ENCODE measurements at places on chromosomes 1 and 21. TPM values are rescaled to one million over a fixed set of nuclear protein-coding genes. Genes with fewer than 3 reads are reported as not detected.

Gene GBP4
- polyA plus RNA-seq: 3.5 TPM

Gene GORAB
- polyA plus RNA-seq: 4.1 TPM

Gene MYOG
- not detected for polyA plus RNA-seq

Gene GFI1
- polyA plus RNA-seq: 0.40 TPM

Gene SPRR4
- not detected for polyA plus RNA-seq

Gene TRIM46
- 0.19 TPM for polyA plus RNA-seq

Gene HAPLN2
- polyA plus RNA-seq: 0.14 TPM

Gene C1QTNF12
- polyA plus RNA-seq: 1.6 TPM

Gene TSPEAR
- polyA plus RNA-seq: 0.04 TPM

Gene FAM72B
- 2.2 TPM for polyA plus RNA-seq

Gene NPHS2
- not detected for polyA plus RNA-seq

Gene GBP7
- polyA plus RNA-seq: not detected

Gene GBP6
- polyA plus RNA-seq: 344 TPM

Gene C1orf159
- polyA plus RNA-seq: 27.5 TPM

Gene VAMP4
- polyA plus RNA-seq: 5.0 TPM

Gene SH2D2A
- 0.90 TPM for polyA plus RNA-seq

Gene C1orf226
- polyA plus RNA-seq: 2.2 TPM

Gene EPS8L3
- 0.10 TPM for polyA plus RNA-seq

Gene IQGAP3
- 7.8 TPM for polyA plus RNA-seq

Gene TNFSF18
- polyA plus RNA-seq: 1.7 TPM

Gene ZNF593OS
- polyA plus RNA-seq: 0.12 TPM

Gene GPR37L1
- 0.05 TPM for polyA plus RNA-seq

Gene ADCY10
- not detected for polyA plus RNA-seq

Gene FCAMR
- 0.06 TPM for polyA plus RNA-seq

Gene PPM1J
- 2.8 TPM for polyA plus RNA-seq

Gene CNN3
- polyA plus RNA-seq: 101 TPM

Gene G0S2
- polyA plus RNA-seq: 10.5 TPM

Gene NBPF4
- 0.02 TPM for polyA plus RNA-seq

Gene TRAF3IP3
- polyA plus RNA-seq: 2.9 TPM

Gene PTCH2
- polyA plus RNA-seq: 0.34 TPM

Gene KLHDC9
- polyA plus RNA-seq: 2.5 TPM

Gene TCHH
- 0.33 TPM for polyA plus RNA-seq

Gene RNU1-3
- not detected for polyA plus RNA-seq

Gene IGSF9
- polyA plus RNA-seq: 7.4 TPM

Gene CAPN8
- 0.56 TPM for polyA plus RNA-seq

Gene PTBP2
- polyA plus RNA-seq: 18.2 TPM

Gene SLC16A4
- 0.47 TPM for polyA plus RNA-seq

Gene TGFB2
- polyA plus RNA-seq: 0.16 TPM

Gene NPPB
- 0.66 TPM for polyA plus RNA-seq

Gene HCRTR1
- 0.02 TPM for polyA plus RNA-seq

Gene NMNAT2
- 0.12 TPM for polyA plus RNA-seq

Gene DDAH1
- polyA plus RNA-seq: 6.9 TPM

Gene CD164L2
- 14.5 TPM for polyA plus RNA-seq

Gene KCNE2
- polyA plus RNA-seq: 0.07 TPM

Gene TOE1
- polyA plus RNA-seq: 4.4 TPM

Gene ATP6V1G3
- not detected for polyA plus RNA-seq

Gene BATF3
- polyA plus RNA-seq: 1.8 TPM

Gene CRYZ
- polyA plus RNA-seq: 28.3 TPM

Gene TMPRSS3
- 0.06 TPM for polyA plus RNA-seq

Gene CATSPERE
- 0.39 TPM for polyA plus RNA-seq

Gene SLAMF1
- 0.29 TPM for polyA plus RNA-seq

Gene CSF1
- 5.6 TPM for polyA plus RNA-seq
